ENCODE measurements at places on chromosomes 12 and 14.

- DNase-seq = no peak
These were observed 17.3 kb upstream of the YAF2 start for GRCh38 chr12:42255221-42255865.

GRCh38 chr14:75445963-75446362 is 18.1 kb downstream of the JDP2 start:
- no peak for DNase-seq

GRCh38 chr14:103512701-103513611 is 9.7 kb downstream of the CKB start:
- DNase-seq = no peak

- DNase-seq = peak; percentile 59
These were observed 181.1 kb upstream of the STXBP6 start for GRCh38 chr14:25231004-25231403.

DNA sequence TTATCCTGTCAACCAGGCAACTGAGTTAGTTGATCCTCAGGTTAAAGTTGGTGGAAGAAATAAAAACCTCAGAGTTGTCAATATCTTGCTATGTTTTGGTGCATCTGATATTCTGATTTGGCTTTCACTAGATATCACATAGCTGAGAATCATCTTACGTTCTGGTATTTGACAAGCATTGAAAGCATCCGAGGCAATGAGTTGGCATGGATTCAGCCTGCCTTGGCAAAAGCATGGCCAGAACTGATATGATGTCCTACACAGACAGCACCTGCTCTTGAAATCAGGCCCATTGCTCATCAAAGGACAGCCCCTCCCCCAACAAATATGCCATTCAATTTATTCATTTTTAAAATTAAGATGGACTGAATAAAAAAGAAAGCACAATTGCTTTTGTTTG is 320.7 kb upstream of the ATP2B1 start:
- no peak for DNase-seq

All from left lobe of liver (tissue), 2 donors.